Endothelial cell of umbilical vein (primary cell): ENCODE measurements at places on chromosomes 5 and 9. TPM values are rescaled to one million over a fixed set of nuclear protein-coding genes. Genes with fewer than 3 reads are reported as not detected.
A peak's percentile ranks its signal among the peaks of the same experiment; 100 is the strongest.

The BTNL8 gene
- total RNA-seq: not detected in 2 replicates

The CATSPER3 gene
- total RNA-seq: 0.71 TPM in 1 of 2 replicates, not detected in the other

GRCh38 chr5:79602889-79603288, 9.4 kb upstream of the TENT2 start:
- DNase-seq: no peak

DNA sequence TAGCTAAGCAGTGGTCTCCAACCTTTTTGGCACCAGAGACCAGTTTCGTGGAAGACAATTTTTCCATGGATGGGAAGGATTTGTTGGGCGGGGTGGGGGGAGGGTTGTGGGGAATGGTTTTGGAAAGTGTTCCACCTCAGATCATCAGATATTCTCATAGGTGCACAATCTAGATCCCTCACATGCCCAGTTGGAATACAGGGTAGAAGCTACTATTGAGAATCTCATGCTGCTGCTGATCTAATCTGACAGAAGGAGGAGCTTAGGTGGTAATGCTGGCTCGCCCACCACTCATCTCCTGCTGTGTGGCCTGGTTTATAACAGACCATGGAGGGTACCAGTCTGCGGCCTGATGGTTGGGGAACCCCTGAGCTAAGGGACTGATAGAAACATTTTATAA, 662.7 kb upstream of the RGMB start:
- no peak for DNase-seq

DNA sequence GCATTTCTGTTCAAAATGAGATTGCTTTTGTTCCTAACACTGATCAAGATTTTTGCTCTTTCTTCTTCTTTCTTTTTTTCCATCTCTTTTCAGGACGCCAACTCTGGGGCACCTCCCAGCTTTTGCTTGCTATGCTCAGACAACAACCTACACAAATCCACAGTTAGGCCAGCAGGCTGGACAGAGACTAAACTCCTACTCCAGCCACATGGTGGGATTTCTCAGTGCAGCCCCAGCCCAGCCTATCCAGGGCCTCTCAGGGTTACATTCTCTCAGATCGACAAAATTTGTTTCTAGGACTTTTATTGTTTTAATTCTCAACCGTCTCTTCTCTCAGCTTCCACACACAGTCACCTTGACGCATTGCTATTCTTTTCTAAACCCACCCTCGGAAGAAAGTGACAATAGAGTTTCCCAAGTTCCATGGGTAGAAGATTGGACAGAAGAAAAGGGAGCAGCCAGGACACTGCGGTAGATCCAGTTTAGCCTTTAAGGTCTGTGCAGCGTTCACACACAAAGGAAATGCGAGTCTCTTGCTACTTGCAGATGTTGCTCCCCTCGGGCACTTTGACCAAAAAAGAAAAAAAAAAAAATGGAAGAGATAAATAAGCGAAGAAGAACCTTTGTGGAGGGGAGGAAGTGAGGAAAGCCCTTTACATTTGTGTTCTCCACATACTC, 588.6 kb upstream of the GRAMD2B start:
- no peak for DNase-seq

DNA sequence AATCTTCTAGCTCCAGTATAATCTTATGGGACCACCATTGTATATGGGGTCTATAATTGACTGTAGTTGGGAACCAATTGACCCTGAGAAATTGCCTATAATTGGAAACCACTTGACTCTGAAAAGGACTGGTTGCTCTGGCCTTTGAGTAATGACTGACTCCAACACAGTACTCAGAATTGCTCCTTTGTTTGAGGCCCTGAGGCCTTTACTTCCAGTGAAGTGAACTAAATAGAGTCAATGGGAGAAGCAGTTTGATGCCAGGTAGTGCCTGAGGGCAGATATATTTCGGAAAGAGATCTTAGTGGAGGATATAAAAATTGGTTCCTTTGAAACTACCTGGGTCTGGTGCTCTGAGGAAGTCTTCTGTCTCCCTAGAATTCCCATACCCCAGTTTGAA, 16.0 kb upstream of the TMEM171 start:
- no peak for DNase-seq

GRCh38 chr9:6619909-6620308, 25.6 kb downstream of the GLDC start:
- DNase-seq: no peak

DNA sequence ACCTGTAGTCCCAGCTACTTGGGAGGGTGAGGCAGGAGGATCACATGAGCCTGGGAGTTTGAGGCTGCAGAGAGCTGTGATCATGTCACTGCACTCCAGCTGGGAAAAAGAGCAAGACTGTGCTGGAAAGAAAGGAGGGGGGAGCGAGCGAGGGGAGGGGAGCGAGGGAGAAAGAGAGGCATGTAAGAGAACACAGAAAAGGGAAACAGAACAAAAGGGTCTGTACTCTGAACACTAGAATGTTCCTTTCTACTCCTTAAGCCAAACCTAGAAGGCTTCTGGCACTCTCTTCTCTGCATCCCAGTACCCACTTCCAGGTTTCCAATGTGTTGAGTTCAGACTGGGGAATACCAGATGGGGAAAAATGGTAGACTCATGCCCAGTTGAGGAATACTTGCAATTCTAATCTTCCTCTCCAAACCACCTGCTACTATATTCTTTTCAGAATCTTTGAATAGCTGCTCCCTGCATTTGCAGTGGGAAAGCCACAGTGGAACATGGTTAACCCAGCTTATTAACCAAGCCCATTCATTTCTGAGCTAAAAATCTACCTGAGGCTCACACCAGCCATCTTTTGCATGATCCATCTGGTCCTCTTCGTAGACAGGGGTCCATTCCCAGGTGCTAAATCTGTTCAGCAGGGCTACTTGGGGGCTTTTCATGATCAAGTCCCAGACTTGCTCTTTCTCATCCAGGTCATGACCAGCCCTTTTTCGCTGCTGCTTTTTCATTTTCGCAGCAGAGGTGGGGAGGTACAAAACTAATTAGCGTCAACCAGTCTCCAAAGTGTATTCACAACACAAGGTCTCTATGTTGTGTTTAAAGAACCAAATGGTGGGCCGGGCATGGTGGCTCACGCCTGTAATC, 34.9 kb downstream of the SEMA4D start:
- DNase-seq: no peak

- no peak for DNase-seq
These were observed 112.7 kb downstream of the NRG2 start for GRCh38 chr5:139930406-139930805.

DNA sequence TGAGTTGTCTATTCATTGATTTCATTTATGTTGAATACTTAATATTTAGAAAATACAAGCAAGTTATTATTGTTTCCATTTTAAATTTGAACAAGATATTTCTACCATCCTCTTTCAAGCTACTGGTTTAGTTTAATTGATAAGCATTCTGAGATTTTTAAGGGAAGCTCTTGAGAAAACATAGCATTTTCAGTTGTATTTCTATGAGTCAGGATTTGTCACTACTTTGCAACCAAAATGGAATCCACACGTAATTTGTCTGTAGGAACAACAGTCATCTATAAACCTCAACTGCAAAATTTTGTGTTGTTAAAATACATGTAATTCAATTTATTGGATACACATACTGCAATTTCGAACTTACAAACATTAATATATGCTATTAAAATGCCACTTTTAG, 74.0 kb downstream of the PRR16 start:
- DNase-seq: no peak

DNA sequence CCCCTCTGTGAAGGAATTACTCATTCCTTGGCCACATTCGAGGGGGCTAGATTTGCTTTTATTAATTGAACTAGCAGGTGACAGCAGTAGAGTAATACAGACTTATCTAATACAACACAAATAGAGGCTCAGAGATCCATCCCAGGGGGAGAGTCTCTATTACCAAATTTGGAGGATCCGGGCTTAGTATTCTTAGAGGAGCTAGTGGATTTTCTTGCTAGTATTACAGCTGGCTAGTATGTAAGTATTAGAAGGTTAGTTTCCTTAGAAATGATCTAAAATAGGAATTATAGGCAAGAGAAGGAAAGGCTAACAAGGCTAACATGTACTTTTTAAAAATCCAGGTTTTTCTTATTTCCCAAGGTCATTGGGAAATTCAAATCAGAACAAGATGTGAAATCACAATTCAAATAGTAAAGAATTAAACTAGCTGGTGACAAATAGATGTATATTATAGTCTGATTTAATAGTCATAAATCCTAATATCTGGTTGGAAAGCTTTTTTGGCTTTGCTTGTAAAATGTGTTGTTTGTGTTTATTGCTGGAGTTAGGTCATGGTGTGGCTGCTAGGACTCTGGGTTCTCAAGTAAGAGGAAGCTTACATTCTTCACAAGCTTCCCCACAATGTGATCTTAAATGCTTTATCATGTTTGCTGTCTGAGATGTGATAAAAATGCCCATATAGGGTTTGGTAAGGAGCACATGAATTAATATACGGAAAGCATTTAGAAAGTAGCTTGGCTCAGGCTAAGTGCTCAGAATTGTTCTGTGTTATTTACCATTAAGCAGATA, 160.4 kb upstream of the MPDZ start:
- no peak for DNase-seq

- peak; percentile 76 for DNase-seq
These were observed 72.9 kb downstream of the BAAT start for GRCh38 chr9:101311758-101312420.

GRCh38 chr5:150464554-150465012, 15.0 kb upstream of the RPS14 start:
- peak; percentile 28 for DNase-seq

DNA sequence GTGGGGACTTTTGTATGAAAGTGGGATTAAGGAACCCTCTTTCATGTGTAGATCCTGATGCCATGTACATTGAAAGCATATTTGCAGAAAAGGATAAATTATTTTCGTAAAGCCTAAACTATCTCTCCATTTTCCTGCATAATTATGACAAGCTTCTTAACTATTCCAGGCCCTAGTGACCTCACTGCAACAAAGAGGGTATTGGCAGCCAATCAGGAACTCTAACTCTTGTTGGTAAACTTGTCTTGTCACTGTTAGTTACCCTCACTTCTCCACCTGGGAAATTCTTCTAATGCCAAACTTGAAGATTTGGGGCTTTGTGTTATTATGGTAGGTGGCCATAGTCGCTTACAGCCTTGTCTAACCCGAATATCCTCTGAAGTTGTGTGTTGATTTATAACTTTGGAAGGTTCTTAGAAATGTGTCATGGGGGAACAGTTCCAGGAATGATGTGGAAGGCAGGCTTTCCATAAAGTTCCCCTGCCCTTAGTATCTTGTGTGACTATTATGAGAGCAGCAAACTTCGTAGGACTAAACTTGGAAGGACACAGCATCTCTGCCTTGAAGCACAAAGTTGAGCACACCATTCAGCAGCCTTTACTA, 52.5 kb downstream of the IQGAP2 start:
- no peak for DNase-seq

GRCh38 chr9:133473743-133474142, 5.2 kb downstream of the SLC2A6 start:
- no peak for DNase-seq

DNA sequence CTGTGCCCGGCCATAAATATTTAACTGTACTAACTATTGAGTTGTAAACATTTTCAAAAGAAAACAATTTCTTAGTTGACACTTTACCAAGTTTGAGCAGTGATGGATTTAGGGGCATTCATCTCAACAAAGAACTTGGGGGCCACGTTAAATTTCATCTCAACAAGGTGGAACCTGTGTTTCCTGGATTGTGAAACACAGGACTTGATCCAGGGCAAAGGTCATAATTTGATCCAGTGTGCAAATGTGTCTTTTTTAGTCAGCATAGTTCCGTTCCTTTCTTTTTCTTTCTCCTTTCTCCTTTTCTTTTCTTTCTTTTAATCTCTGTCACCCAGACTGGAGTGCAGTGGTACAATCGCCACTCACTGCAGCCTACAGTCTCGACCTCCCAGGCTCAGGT, 3.1 kb downstream of the GFRA3 start:
- no peak for DNase-seq

DNA sequence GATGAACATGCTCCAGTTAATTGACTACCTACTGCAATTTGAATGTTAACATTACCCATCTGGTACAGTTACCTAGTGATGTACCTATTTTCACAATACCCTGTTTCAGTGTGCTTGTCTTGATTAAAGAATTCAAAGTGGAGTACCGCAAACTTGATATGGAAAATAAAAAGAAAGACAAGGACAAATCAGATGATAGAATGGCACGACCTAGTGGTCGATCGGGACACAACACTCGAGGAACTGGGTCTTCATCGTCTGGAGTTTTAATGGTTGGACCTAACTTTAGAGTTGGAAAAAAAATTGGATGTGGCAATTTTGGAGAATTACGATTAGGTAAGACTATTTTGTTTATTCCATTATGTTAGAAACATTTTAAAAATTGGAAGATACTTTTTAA, 33.5 kb downstream of the CSNK1G3 start:
- peak; percentile 27 for DNase-seq

DNA sequence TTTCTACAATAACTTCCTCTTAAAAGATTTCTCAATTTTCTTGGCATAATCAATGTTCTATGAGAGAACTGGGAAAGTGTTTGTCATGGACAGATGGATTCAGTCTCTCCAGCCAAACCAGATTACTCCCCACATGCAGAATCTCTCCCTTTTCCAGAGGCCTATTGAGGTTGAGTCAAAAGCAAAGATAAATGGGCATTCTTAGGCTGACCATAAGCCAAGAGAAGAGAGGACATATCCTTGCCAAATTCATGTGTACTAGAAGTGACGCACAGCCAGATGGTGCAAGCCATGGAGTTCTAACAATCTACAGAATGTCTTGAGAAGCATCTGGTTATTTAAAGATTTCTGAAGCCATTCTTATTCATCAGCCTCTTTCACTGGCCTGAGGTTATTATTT, 2115.0 kb downstream of the MAT2B start:
- no peak for DNase-seq

DNA sequence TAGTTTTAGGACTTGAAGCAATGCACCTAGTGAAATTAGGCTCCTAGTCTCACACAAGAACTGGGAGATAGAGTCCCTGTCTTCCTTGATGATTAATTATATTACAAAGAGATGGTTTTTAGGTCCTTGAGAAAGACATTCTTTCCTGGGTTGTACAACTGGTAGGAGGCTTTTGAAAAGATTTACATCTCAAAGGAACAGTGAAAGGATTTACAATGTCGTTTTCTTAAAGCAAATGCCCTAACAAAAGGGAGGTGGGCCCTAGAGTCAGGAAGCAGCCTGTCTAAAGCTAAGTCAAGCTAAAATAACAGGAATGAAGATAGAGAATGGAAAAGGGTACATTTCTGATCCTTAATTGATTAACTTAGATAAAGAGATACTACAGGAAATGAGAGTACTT, 102.2 kb upstream of the IL7R start:
- DNase-seq: no peak

GRCh38 chr5:139635606-139636206, 12.4 kb upstream of the CXXC5 start:
- peak; percentile 64 for DNase-seq
